ENCODE measurements at places on chromosomes 16 and 17.

DNA sequence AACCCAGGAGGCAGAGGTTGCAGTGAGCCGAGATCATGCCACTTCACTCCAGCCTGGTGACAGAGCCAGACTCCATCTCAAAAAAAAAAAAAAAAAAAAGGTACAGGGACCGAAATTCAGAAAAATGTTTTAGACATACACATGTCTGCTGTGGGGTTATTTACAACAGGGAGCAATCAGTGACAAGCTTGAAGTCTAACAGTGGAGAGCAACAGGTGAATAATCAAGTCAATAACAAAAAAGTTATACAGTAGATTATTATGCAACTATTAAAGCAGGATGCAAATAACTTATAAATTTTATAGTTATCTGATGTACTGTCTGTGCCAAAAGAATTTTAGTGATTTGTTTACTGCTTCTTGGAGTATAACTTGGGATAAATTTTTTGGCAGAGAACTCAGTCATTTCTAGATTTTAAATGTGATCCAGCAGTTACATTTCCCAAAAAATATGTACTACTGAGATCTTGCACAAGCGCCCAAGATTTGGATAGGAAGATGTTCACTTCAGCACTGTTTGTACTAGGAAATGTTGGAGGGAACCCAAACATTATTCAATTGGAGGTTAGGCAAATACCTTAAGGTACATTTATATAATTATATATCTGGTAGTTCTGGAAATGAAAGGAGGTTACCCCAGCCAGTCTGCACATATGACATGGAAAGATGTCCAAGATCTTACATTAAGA, 34.1 kb downstream of the EEF2K start:
- DNase-seq = no peak

DNA sequence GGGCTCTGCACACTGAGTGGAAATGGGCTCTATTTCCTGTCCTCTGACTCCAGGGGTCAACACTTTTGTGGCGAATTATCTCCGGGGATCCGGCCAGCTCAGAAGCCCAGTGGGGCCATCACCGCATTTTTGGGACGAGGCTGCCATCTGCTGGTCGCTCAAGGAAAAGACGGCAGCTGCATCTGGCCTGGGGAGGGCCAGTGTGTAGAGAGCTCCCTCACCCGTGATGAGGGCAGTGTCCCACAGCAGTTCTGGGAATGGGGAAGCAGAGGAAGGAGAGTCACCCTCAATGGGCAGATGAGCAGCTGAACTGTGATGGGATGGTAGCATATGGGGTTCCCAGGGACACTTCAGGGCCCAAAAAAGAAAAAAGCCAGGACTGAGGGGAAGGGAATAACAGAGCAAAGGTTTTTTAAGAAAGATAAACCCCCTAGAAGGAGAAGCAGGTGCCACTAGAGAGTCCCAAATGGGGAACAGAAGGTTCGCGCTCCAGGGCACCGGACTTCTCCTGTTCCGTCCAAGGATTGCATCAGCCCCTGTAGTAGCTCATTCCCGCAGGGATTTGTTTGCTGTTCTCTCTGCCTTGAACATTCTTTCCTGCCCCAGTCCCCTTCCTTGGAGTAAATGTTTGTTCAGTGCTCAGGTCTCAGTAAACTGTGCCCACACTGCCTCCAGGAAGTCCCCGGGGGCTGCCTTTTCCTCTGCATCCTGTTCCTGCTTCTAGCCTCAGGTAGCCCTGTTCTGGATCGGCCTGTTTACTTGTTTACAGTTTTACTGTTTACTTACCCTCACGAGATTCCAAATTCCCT, 9.3 kb upstream of the ABCC12 start:
- peak; percentile 67 for DNase-seq

GRCh38 chr16:24540602-24541210, 1.3 kb downstream of the RBBP6 start:
- DNase-seq = no peak

GRCh38 chr16:59907611-59908010, 1173.5 kb upstream of the GOT2 start:
- DNase-seq = no peak

- no peak for DNase-seq
Measured at GRCh38 chr17:70478902-70479301, 309.6 kb downstream of the KCNJ2 start.

GRCh38 chr17:65170839-65171238, 33.7 kb downstream of the RGS9 start:
- no peak for DNase-seq

GRCh38 chr17:40004712-40005111, 10.5 kb upstream of the CSF3 start:
- DNase-seq = no peak
